ENCODE measurements at places on chromosomes 6 and 20.

DNA sequence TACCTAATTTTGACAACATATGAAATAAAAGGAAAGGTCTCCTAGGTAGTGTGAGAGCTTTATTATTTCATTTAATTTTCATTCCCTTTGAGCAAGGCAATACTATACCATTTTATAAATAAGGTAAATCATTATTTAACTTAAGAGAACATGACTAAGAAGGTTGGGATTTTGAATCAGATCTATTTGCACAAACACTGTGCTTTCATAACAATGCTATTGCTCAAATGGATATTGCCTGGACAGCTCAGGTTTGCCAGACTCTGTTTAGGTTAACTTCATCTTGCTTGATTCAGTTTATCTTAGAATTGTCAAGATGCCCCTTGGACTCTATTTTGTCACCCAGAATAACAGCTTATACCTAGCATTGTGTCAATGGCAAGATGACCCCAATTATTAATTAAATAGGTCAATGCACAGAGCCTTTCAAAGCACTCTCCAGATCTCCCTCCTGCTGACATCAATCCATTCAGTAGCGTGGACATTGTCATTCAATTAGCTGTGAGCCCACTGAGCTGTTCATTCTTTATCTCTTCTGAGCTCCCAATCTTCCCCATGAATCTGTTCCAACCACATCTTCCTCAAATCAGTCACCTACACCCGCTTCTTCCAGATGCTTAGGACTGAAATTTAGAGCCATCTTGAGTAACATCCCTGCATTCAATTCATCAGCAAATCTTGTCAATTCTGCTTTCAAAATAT is 42.1 kb upstream of the TMEM30A start:
- DNase-seq: no peak

DNA sequence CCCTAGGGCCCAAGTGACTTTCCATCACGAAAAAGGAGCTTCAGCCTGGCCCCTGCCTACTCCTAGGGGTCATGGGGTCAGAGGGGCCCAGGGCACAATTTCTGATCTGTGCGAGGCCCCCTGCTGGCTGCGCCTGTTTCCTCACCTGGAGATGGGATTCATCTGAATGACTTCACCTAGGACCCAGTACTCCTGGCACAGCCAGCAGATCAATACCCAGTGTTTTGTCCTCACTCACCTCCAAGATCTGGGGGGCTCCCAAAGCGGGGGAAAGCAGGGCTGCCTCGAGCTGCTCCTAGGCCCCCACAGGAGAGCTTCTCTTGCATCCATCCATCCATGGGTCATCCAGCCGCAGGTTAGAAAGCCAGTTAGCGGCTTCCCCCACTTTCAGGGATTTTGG is 33.8 kb downstream of the CD40 start:
- DNase-seq: no peak

GRCh38 chr6:92364948-92365541 is 1054.3 kb downstream of the EPHA7 start:
- no peak for DNase-seq

DNA sequence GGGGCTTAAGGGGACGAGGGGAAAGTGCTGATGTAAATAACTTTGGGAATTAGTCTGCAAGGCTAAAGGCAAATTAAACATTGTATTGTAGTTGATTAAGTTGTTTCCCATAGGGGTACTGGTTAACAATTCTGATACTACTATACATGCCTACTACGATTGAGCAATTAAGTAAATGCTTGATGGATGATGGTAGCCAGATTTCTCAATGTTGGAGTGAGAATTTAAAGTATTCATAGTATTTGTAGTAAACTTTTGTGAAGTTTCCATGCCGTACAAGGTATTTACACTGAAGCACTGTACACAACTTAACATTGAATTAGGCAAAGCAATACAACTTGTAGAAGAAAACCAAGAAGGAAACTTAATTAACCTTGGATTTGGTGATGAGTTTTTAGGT is 852.3 kb downstream of the QKI start:
- DNase-seq: no peak

- no peak for DNase-seq
Measured at GRCh38 chr6:18746727-18747126, 359.6 kb downstream of the RNF144B start.

GRCh38 chr6:24513602-24514001 is 18.8 kb downstream of the ALDH5A1 start:
- DNase-seq: no peak

Data from chondrocyte (in vitro differentiated cells).